ENCODE measurements at places on chromosomes 7 and 10. TPM values are rescaled to one million over a fixed set of nuclear protein-coding genes. Genes with fewer than 3 reads are reported as not detected.

Gene SFTPA1
- polyA plus RNA-seq: not detected

DNA sequence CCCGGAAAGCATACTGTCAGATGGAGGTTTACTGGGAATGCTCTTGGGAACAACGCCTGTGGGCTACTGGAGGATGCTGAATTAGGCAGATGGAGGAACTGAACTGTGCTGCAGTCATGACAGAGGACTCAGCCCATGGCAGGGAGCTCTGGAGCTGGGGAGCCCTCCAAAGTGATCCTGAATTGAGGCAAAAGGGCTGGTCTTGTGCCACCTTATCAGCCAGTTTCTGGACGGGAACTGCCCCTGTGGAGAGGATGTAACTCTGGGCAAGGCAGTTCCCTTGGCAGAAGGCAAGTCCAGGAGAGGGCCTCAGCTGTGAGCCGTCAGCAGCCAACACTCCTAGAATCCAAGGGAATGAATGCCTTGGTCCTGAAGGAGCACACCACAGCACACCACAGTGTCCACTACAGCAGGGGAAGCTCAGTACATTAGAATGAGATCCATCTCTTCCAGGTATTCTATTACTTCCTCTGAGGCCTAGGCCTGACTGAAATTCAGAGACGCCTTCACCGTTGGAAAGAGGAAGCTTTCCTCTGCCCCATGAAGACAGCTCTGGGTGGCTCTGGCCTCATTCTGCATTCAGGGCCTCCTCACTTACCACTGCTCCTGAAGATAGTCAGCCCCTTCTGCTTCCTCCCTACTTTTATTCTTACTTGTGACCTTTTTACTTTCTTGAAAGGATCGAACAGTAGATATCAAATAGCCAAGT, 139.6 kb upstream of the GPR26 start:
- no peak for DNase-seq

DNA sequence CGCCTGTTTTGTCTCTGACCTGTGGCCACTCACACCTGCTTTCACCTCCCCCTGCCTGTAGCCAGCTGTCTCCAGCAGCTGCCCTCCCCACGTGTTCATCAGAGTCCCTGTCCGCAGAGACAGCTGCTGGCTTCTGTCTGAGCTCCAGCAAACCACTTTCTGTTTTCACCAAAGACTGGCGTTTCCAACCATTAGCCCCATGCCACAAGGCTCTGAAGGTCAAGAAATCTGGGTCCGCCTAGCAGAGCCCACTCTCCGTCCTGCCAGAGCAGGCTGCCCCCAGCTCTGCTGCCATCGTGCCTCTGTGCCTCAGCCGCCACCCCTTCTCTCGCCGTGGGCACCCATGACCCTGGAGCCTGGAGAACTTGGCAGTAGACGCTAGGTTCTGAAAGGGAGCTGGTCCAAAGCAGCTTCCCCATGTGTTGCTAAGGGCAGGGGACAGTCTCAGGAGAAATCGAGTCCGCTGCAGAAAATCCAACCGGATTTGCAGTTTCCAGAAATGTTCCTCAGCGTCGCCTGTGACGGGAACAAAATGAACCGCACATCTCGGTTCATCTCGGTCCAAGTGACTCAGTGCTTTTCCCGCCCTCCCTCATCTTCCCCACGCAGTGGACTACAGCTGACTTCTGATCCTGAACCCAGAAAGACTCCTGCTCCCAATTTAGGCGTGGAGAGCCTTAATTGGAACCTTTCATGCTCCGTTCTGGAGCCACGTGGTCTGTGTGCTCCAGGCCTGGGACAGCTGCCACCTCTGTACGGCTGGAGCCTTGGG, 28.0 kb downstream of the TMEM120A start:
- no peak for DNase-seq

GRCh38 chr7:79806161-79806734, 328.4 kb upstream of the GNAI1 start:
- peak; percentile 57 for DNase-seq

- DNase-seq: no peak
Observed at GRCh38 chr10:51397695-51398094, 301.7 kb downstream of the CSTF2T start.

All from cardiac muscle cell (in vitro differentiated cells and primary cell).